ENCODE measurements at places on chromosomes 13 and 19. TPM values are rescaled to one million over a fixed set of nuclear protein-coding genes. Genes with fewer than 3 reads are reported as not detected.

GRCh38 chr19:38095411-38096308 is 128.4 kb downstream of the DPF1 start:
- peak; percentile 72 for DNase-seq
- H3K4me3 ChIP-seq: no peak overlapping the region
- peaks cover 18% of the 10 kb centered on the region for H3K36me3 ChIP-seq
- no peaks in the 10 kb centered on the region for H3K27me3 ChIP-seq
- no peak overlapping the region for H3K27ac ChIP-seq

DNA sequence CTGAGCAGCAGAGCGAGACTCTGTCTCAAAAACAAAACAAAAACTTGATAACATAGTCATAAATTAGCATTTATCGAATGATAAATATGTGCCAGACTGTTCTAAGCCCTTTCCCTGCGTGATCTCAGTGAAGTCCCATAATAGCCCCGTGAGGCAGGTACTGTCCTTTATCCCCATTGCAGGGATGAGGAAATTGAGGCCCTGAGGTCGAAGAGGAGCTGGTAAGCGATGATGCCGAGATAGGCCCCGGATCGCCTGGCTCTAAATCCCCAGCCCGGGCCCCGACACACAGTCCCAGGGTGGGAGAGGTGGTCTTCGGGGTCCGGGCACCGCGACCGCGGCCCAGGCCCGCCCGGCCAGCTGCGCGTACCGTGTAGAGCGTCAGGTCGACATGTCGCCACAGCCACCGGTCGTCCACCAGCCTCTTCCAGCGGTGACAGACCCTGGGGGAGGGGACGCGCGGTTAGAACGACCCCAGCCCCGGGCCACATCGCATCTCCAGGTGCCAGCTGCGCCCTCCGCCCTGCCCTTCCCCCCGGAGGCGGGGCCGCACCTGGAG is 625 bp downstream of the FBXL12 start:
- peaks cover 10% of the 10 kb centered on the region for H3K27me3 ChIP-seq
- no peak for DNase-seq
- peaks cover 35% of the 10 kb centered on the region for H3K36me3 ChIP-seq
- peaks cover 11% of the 10 kb centered on the region for H3K4me1 ChIP-seq

DNA sequence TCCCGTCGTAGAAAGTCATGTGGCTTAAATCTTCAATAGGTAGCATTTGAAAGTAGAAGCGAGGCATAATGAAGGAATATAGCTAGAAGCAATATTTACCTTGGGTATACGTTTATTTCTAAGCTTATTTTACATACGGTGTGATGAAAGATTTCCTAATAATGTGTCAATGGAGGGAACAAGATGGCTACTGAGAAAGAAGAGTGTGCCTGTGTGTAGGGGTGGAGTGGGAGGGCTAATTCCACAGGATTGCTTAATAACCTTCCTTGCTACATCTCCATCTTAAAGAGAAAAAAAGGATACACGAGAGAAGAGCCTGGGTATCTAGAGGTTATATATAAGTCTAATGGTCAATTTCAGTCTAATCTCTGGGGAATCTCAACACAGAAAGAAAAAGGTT is 2.0 kb downstream of the SPART start:
- H3K4me1 ChIP-seq: no peaks in the 10 kb centered on the region
- H3K27ac ChIP-seq: no peak overlapping the region
- H3K36me3 ChIP-seq: peaks cover 4% of the 10 kb centered on the region
- H3K4me3 ChIP-seq: no peak overlapping the region
- DNase-seq: no peak

- peaks cover 32% of the 10 kb centered on the region for H3K36me3 ChIP-seq
- no peak for DNase-seq
- H3K4me1 ChIP-seq: peaks cover 3% of the 10 kb centered on the region
- no peak overlapping the region for H3K4me3 ChIP-seq
- H3K27ac ChIP-seq: no peak overlapping the region
Observed at GRCh38 chr19:19297759-19298158, 22.6 kb downstream of the SUGP1 start.

Gene NUFIP1
- 7.0 TPM for total RNA-seq

Measured in endothelial cell (in vitro differentiated cells).